ENCODE measurements at places on chromosomes 1 and 21.

GRCh38 chr21:17929510-17929909 is 110.4 kb upstream of the C21orf91 start:
- DNase-seq, result no peak

DNA sequence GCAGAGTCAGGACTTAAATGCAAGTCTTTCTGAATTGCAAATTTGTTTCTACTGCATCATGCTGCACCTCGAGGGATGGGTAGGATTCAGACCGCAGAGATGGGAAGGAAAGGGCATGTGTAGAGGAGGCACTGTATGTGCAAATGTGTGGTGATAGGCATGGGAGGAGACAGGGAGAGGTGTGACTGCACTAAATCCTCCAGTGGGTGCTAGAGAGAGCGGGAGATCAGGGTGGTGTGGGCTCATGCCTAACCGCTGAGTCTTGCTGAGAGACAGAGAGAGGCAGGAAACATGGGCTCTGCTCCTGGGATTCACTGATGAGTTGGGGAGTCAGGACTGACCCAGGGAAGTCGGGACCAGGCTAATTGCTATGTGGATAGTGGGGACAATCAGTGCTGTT is 61.1 kb downstream of the PTPRU start:
- DNase-seq, result no peak

- DNase-seq, result no peak
Measured at GRCh38 chr1:41655632-41656031, 171.1 kb upstream of the EDN2 start.

- DNase-seq, result no peak
Measured at GRCh38 chr1:71464016-71464415, 383.2 kb upstream of the ZRANB2 start.

- DNase-seq, result peak; percentile 59
Measured at GRCh38 chr1:31535561-31535960, 40.8 kb upstream of the TINAGL1 start.

GRCh38 chr1:196960854-196961253 is 16.5 kb upstream of the CFHR5 start:
- no peak for DNase-seq

- DNase-seq, result no peak
Measured at GRCh38 chr1:177054542-177054941, 110.0 kb downstream of the ASTN1 start.

DNA sequence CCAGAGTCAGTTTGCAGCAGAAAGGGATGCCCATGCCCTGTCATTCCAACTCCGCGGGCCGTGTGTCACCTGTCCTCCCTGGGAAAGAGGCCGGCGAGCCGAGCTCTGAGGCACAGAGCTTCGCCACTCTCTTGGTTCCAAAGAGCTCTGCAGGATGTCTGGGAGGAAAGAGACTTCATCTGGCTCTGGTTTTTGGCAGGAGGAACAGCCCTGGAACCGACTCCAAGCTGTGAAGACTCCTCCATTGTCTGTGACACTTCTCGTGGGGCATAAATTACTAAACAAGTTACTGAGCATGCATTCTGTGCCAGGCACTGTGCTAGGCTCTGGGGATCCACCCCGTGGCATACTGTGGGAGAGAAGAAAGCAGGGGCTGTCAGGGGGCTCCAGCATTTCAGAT is 3.9 kb upstream of the FAM151A start:
- DNase-seq, result no peak

DNA sequence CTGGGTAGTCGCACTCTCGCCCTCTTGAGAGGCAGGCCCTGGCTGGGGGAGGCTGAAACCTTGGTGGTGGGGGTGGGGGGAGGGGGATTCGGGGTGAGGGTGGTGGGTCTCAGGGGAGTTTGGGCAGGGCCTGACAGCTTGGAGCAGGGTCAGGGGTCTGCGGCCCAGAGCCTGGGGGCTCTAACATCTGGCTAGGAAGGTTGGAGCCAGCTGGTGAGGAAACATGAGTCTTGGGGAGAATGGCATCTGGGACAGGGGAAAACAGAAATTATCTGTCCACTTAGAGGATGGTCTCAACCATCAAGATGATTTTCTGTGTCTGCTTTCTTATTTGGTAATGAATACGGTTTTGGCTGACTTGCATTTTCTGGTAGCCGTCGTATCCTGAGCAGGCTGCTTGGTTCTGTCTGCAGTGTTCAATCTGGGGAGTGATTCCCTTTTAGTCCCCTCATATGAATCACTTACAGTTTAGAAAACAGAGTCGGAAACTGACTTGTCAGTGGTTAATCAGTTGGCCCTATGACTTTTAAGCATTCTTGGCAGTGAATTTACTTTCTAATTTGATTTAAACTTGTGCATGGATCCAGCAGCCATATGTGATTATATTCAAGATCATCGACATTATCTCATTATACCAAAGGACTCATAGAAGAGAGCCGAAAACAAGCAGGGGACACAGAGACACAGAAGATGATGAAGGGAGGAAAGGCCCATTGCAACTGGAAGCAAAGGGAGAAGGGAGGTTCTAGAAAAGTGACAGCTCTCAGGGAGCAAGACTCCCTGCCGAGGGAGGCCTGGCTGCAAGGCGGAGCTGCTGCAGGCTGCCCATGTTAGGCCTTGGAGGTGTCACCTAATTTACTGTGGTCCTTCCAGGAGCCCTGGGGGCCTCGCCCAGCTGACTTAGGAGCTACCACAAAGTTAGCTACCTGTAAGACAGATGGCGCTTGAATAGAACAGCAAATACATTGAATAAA is 237.6 kb downstream of the SDCCAG8 start:
- DNase-seq, result no peak

- no peak for DNase-seq
Measured at GRCh38 chr21:39173716-39174680, 9.3 kb downstream of the PSMG1 start.

DNA sequence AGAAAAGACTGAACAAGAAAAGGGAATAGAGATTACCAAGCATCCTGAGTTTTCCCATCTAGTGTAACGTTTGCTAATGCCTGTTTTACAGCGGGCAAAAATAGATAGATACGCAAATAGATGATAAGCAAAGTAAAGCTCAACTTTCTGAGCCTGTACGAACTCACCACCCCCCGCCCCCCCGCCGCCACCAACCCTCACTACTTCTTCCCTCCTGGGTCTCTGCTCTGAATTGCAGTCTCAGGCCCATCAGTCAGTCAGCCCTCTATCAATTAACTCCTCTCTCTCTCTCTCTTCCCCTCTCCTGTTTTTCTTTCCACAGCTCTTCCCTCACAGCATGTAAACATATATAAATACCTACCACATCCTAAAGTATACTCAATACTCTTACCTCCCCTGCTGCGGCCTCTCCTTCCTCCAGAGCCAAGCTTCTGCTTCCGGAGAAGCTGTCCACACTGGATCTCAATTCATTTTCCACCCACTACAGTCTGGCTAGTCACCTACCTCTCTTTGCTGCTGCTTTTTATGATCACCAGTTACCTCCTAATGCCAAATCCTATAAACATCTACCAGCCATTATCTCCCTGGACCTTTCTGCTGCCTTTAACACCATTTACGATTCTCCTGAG is 64.6 kb downstream of the CAPN2 start:
- DNase-seq, result no peak

GRCh38 chr1:94009304-94009703 is 100.1 kb upstream of the GCLM start:
- no peak for DNase-seq

DNA sequence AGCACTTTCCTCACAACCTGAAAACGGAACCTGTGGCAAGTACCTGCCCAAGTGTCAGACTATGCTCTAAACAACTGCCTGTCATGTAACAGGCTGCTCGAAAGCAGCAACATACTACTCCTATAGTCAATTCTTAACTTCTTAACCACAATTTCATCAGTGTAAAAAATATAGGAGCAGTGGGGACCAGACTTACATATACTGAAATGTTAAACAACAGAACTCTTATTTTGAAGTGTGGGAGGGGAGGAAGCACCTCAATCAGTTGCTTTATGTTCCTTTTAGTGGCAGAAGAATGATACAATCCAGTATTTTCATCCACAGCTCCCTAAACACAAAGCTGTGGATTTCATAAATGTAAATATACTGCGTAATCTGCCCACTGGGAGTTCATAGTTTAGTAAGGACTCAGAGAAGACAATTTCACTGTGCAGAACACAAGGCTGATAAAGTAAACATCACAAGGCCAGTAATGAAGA is 44.2 kb downstream of the WLS start:
- DNase-seq, result no peak

- no peak for DNase-seq
Measured at GRCh38 chr1:152168535-152168868, 9.5 kb upstream of the RPTN start.

DNA sequence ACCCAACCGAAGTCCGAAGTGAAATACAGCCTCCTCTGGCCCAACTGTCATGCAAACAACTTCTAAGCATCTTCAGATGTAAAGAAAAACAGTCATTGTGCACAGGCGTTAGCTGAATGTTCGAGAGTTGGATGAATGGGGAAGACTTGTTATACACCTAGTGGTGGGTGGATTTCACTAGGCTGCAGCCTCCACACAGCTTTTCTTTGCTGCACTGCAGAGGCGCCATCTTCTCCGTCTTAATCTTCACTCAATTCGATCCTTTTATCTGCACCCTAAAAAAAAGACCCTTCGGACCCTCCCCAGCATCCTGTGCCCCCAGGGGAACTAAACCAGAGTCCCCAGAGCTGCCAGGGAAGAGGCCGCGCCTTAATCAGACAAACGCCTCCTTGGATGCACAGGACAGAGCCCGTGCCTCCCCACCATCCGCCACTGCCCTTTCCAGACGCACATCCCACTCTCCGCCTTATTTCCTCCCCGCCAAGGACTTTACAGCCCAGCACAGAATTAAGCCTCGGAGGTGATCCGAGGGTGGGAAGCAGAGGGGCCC is 1.4 kb downstream of the APP start:
- peak; percentile 48 for DNase-seq

- DNase-seq, result peak; percentile 36
Measured at GRCh38 chr1:75275631-75276030, 141.4 kb downstream of the LHX8 start.

DNA sequence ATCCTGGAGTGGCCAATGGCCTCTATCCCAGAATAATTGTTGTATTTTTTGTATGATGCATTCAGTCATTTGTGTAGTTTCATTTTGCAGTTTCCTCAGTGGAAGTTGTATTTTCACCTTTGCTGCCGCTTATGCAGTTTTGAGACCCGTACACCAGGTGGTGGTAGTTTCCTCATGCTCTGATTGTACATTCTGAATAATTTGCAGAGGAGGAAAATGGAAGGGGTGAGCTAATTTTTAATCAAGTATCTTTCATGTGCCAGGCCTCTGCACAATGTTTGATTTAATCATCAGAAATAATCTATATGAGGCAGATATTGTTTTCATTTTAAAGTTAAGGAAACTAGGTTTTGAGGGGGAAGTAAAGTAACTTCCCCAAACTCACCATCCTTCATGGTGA is 29.5 kb downstream of the HLX start:
- DNase-seq, result no peak

DNA sequence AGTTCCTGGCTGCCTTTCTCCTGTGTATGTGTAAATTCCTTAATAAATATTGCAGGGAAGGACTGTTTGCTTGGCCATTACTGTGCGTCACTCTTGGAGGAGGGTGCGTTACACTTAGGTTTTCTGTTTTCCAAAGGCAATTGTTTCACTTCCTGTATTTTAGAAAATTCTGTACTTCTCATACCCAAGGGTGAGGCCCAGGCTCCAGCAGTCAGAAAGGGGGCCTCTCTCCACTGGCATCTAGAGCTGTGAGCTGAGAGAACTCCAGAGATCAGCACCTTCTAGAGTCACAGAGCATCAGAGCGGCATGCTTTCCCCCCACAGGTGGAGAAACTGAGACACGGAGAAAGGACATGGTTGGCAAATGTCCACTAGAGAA is 27.0 kb upstream of the ZFP69B start:
- peak; percentile 90 for DNase-seq

DNA sequence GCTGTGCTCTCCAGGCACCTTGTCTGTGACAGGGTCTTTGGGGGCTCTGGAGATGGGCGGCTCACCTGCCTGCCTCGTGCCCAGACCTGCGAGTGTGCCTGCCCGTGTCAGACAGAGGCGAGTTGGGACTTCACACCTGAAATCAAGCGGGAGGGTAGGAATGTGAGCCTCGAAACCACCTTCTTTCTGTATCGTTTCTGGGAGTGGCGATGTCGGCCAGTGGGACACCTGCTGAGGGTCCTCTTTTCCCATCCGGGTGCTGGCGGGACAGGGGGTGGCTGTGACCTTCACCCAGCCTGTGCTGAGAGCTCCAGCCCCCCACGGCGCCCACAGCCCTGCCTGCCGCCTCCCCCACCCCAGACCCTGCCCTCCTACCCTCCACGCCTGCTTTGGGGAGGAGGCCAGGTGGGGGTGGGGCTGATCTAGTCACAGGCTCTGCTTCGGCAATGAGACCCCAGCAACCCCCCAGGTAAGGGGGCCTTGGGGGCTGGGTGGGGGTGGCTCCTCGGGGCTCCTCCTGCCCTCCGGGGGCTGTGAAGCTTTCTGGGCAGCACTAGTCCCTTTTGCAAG is 15.6 kb upstream of the FAAP20 start:
- DNase-seq, result no peak

GRCh38 chr1:54070171-54070837 is 16.9 kb downstream of the TCEANC2 start:
- DNase-seq, result peak; percentile 68

DNA sequence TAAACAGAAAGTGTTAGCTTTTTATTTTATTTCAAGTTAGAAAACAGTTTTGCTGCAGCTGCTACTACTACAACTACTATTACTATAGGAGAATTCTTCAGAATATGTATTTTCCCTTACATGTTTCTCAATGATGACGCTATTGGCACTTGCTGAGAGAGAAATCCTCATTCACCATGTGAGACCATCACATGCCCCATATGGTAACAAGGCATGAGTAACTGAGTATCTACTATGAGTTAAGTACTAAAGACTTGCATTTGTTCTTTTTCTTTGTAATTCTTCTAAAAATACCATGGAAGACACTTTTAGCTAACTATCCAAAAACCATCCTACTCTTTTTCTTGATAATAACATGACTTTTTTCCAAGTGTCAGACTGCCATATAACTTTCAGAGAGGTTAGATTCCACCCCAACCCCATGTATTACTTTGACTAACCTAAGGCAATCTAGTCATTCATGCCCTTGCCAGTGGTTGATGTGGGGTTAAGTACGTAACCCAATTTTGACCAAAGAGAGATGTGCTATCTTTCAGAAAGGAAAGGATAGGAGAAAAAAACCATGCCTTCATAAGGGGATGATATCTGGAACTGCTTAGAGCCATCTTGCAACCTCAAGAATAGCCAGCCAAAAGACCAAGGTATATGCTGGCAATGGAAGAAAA is 42.9 kb downstream of the COP1 start:
- DNase-seq, result peak; percentile 27

- no peak for DNase-seq
Measured at GRCh38 chr1:3880429-3881192, 19.5 kb downstream of the C1orf174 start.

DNA sequence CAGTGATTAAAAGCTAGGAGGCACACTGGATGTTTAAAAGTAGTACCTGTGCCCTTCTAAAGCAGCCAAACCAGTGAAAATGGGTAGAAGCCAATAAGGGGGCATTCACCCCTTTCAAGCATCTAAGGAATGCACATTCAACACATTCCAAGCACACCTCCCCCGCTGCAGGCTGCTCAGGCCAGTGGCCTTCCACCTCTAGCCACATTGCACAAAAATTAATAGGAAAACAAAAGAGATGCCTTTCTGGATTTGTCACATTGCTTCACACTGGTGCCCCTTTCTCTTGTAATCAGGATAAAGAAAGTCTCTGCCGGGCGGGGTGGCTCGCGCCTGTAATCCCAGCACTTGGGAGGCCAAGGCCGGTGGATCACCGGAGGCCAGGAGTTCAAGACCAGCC is 834.0 kb downstream of the USP25 start:
- no peak for DNase-seq

- no peak for DNase-seq
Measured at GRCh38 chr1:89261926-89262515, 10.6 kb downstream of the GBP5 start.

Data from suppressor macrophage treated with lipopolysaccharide for 4 hours (primary cell).